Activated naive CD4-positive, alpha-beta T cell treated with anti-CD3 and anti-CD28 coated beads, Interleukin-2, amount 50 U/mL, for 72 hours (primary cell): ENCODE measurements at places on chromosomes 13 and 19. TPM values are rescaled to one million over a fixed set of nuclear protein-coding genes. Genes with fewer than 3 reads are reported as not detected.

Gene SULT2B1
- total RNA-seq: not detected

Gene KHSRP
- total RNA-seq: 353 TPM

Gene MCEMP1
- not detected for total RNA-seq

Gene ZNF491
- 2.2 TPM for total RNA-seq

Gene FOXA3
- 0.46 TPM for total RNA-seq

Gene TMEM59L
- total RNA-seq: 0.64 TPM

Gene MIPEP
- total RNA-seq: 17.1 TPM

Gene KCTD4
- not detected for total RNA-seq

Gene PSG7
- not detected for total RNA-seq

Gene PEAK3
- total RNA-seq: not detected

Gene ZNF415
- total RNA-seq: 2.8 TPM

Gene COX7A1
- not detected for total RNA-seq

Gene JSRP1
- 0.39 TPM for total RNA-seq

Gene TEX26
- total RNA-seq: not detected

Gene ZNF578
- total RNA-seq: 0.47 TPM

Gene EXOC3L2
- total RNA-seq: not detected

Gene TNNT1
- not detected for total RNA-seq

Gene LYPD4
- total RNA-seq: not detected

Gene ZNF324B
- 5.7 TPM for total RNA-seq

Gene CEACAM5
- total RNA-seq: not detected

Gene CD33
- 0.91 TPM for total RNA-seq

Gene RAB3D
- 3.9 TPM for total RNA-seq

Gene PTOV1
- 110 TPM for total RNA-seq

Gene USE1
- 28.6 TPM for total RNA-seq

Gene LILRA5
- not detected for total RNA-seq

Gene PLVAP
- 0.20 TPM for total RNA-seq

Gene DOCK6
- total RNA-seq: 17.4 TPM

Gene ZFP36
- 59.7 TPM for total RNA-seq
